ENCODE measurements at places on chromosomes 4 and X. TPM values are rescaled to one million over a fixed set of nuclear protein-coding genes. Genes with fewer than 3 reads are reported as not detected.

- DNase-seq = no peak
- H3K27ac ChIP-seq = no peak overlapping the region
- no peaks in the 10 kb centered on the region for H3K27me3 ChIP-seq
- no peaks in the 10 kb centered on the region for H3K36me3 ChIP-seq
- H3K4me1 ChIP-seq = no peaks in the 10 kb centered on the region
These were observed 6.2 kb upstream of the GABRA4 start for GRCh38 chr4:46999566-46999965.

DNA sequence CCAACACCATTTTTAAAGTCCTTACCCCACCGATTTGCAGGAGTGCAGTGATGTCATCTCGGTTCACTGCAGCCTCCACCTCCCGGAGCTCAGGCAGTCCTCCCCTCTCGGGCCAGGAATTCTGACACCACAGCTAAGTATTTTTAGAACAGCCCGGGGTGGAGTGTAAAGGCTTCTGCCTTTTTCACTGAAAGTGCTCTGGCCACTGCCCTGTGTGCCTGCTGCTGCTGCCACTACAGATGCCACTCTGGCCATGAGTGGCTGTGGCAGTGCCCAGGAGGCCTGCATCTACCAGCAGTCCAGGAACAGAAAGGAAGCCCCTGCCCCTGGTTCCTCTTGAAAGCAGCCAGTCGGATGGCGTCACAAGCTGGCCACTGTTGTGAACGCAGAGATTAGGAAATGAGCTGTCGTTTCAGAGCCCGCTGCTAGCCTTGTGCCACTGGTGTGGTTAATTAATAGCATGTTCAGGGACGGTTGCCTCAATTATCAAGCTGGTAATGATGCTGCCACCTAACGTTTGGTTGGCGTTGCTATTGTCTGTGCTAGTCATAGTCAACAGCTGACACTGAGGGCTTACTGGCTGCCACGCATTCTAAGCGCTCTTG is 23.6 kb upstream of the TBC1D14 start:
- DNase-seq = peak; percentile 85
- H3K36me3 ChIP-seq = peaks cover 11% of the 10 kb centered on the region

GRCh38 chr4:176810481-176811249 is 17.9 kb upstream of the VEGFC start:
- no peak overlapping the region for H3K4me3 ChIP-seq
- no peak for DNase-seq
- no peaks in the 10 kb centered on the region for H3K27me3 ChIP-seq
- no peaks in the 10 kb centered on the region for H3K36me3 ChIP-seq

GRCh38 chrX:149909324-149910177 is 19.8 kb upstream of the HSFX4 start:
- no peak overlapping the region for H3K27ac ChIP-seq
- peak; percentile 28 for DNase-seq
- no peaks in the 10 kb centered on the region for H3K27me3 ChIP-seq
- no peaks in the 10 kb centered on the region for H3K36me3 ChIP-seq
- no peak overlapping the region for H3K4me3 ChIP-seq
- H3K4me1 ChIP-seq = no peaks in the 10 kb centered on the region

DNA sequence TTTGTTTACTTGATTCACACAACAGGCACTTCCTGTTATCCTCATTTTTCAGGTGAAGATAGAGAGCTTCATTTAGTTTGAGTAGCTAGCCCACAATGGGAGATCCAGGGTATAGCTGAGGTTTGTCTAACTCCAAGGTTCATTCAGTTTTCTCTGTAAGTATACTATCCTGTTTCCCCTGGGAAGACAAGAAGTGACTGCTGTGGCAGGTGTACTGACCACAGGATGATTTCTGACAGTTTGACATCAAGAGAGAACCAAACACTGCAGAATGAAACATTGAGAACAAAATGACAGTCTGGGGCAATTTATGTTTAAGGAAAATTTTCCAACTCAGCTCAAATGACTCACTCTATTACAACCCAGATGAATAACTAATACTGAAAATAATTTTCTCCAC is 958.0 kb downstream of the STPG2 start:
- no peak overlapping the region for H3K4me3 ChIP-seq
- no peaks in the 10 kb centered on the region for H3K36me3 ChIP-seq
- no peaks in the 10 kb centered on the region for H3K27me3 ChIP-seq
- H3K4me1 ChIP-seq = no peaks in the 10 kb centered on the region
- no peak for DNase-seq

SYTL5 gene
- not detected for total RNA-seq

PAGE2B gene
- not detected for total RNA-seq

SMIM10L2A gene
- 0.20 TPM for total RNA-seq

PPP2R3B gene
- total RNA-seq = 86.5 TPM

Data from psoas muscle (tissue), 8 donors.